ENCODE measurements at places on chromosomes 5 and 9.
A peak's percentile ranks its signal among the peaks of the same experiment; 100 is the strongest.

DNA sequence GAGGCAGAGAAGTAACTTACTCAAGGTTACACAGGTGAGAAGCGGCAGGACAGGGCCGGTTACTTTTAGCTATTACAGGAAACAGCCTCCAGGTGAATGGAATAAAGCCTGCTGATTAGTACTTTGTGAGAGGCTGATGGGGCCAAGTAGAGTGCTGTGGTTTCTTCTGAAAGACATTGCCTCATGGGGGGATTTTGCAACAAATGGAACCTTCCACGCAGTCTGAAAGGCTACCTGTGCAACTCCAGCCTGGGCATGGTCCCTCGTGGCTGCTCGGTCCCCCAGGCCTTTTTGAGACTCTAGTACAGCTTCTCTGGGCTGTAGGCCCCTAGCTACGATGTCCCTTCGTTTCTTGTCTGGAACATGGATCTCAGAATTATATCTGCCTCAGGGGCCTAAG is 2.0 kb downstream of the TMEM268 start:
- DNase-seq, result peak; percentile 21

DNA sequence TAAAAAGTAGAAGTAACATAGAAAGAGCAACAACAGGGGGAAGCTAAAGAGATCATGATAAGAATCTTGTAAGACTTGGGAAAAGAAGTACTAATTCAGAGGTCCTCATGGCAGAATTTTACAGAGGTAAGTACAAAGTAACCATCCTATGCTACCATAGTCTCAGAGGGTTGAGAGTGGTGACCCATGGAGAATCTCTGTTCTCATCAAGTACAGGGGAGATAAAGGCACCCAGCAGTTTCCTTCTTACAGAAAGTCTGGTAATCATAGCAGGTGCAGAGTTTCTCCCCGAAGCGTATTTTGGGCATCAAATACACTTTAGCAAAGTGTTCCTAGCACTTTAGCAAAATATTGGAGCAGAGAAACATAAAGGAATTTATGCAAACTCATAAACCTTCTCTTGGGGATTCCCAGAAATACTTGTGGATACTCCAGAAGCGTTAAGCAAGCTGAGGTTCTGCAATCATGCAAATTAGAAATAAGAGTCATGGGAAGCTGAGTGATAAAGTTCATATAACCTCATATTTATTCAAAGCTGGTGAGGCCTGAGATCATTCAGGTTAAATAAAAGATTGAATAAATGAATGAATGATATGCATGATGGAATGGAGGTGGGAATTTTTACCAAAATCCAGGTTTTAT is 101.0 kb upstream of the SMC2 start:
- no peak for DNase-seq

- no peak for DNase-seq
Measured at GRCh38 chr9:34690983-34691935, at the start of gene CCL19. CCL19 (minus strand) TSS chr9:34691276; CDS start chr9:34691139, 137 bp downstream.

DNA sequence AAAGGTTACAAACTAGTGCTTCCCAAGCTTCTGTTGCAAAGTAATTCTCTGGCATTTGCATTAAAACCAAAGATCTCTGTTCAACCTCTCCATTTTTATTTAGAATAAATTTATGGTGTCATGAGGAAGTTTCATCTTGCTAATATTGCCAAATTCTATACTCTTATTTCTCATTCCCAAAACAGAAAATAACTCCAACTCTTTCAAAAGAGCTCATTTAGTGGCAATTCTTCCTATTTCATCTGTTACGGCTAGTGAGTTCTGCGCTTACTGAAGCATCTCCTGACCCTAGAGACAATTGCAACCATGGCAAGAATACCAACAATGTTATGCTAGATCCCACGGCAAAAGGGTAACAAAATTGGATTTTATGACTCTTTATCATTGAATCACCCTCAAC is 97.0 kb downstream of the HINT1 start:
- DNase-seq, result no peak

- no peak for DNase-seq
Measured at GRCh38 chr5:28734396-28734795, 1696.0 kb upstream of the CDH9 start.

- DNase-seq, result no peak
Measured at GRCh38 chr9:36319806-36320205, 61.6 kb upstream of the GNE start.

- DNase-seq, result no peak
Measured at GRCh38 chr9:109454041-109454440, 44.1 kb downstream of the PTPN3 start.

- DNase-seq, result no peak
Measured at GRCh38 chr9:114112778-114113584, 13.9 kb upstream of the KIF12 start.

- DNase-seq, result no peak
Measured at GRCh38 chr9:134373269-134373668, 47.0 kb downstream of the RXRA start.

DNA sequence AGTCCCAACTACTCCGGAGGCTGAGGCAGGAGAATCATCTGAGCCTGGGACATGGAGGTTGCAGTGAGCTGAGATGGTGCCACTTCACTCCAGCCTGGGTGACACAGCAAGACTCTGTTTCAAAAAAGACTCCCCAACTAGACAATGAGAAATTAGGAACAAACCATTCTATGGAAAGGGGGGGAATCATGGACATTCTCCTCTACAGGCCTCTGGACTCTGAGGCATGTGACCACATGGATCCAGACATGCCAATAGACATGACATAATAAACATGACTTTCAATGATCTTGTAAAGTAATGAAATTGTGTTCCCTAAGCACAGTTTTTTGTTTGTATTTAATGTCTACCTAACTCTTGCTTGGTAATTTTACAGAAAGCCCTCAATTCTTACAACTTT is 8.8 kb downstream of the HOMER1 start:
- DNase-seq, result no peak

DNA sequence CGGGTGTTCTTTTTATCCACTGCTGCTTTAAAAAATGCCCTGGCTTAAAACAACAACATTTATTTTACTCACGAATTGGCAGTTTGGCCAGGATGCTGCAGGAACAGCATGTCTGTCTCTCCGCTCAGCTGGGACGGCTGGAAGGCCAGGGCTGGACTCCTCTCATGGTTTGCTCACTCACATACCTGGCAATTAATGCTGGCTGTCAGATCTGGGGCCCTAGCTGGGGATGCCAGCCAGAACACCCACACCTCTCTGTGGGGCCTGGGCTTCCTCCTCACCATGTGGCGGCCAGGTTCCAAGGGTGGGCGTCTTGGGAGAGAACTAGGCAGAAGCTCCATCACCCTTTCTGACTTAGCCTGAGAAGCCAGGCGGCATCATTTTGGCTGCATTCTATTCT is 189.1 kb upstream of the IL12B start:
- DNase-seq, result no peak

GRCh38 chr5:118397236-118397635 is 591.1 kb downstream of the DTWD2 start:
- DNase-seq, result no peak

GRCh38 chr5:172731680-172732074 is 39.3 kb downstream of the DUSP1 start:
- DNase-seq, result no peak

DNA sequence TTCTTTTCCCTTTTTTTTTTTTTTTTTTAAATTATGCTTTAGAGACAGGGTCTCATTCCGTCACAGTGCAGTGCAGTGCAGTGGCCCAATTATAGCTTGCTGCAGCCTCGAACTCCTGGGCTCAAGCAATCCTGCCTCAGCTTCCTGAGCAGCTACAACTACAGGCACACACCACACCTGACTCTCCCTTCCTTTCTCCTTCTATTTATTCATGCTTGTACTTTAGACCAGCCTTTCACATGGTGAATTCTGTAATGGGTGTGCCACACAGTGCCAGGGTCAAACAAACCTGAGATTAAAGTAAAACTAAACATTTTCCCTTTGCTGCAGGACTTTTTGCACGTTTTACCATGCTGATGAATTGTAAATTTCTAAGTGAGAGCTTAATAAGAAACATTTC is 8.0 kb downstream of the SH3RF2 start:
- no peak for DNase-seq

- no peak for DNase-seq
Measured at GRCh38 chr5:74143721-74144330, 496.7 kb downstream of the ENC1 start.

DNA sequence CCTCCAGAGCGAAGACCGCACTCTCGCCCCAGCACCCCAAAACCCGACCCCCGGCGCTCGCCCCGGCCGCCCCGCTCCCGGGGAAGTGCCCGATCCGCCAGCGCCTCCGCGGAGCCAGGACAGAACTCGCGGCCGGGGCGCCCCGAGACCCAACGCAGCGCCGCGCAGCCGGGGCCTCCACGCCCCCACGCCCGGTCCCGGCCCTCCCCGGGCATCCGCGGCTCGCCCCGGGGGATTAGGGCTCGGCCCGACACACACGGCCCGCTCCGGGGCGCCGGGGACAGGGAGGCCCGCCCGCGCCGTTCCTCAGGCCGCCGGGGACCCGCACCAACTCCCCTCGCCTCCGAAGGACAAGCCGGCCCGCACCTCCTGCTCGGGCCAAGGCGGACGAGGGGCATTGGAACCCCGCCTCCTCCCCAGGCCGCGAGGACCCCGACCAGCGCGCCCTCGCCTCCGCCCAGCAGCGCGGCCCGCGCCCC is 544 bp downstream of the FNBP1 start:
- DNase-seq, result peak; percentile 51

DNA sequence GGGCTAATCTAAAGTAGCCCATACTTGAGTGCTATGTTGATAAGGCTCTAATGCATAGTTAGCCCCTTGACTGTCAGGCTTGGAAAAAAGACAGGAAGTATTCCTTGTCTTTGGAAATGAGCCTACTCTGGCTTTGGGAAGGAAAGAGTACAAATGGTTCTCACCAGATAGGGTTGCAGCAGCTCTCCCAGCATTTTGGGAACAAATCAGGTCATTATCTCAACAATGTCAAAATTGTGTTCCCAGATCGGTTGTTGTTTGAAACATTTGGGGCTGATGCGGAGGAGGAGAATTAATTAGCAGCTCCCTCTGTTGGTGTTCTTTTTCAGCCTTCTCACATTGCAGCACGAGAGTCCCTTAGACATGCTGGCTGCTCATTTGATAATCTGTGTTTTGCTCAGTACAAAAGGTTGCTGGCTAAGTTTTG is 294.7 kb upstream of the DMRT1 start:
- DNase-seq, result no peak

- DNase-seq, result no peak
Measured at GRCh38 chr5:59259237-59259636, 634.3 kb downstream of the PDE4D start.

GRCh38 chr9:131734165-131734610 is 5.7 kb downstream of the RAPGEF1 start:
- DNase-seq, result peak; percentile 62

- no peak for DNase-seq
Measured at GRCh38 chr9:84744195-84744594, 74.7 kb downstream of the NTRK2 start.

GRCh38 chr9:16062542-16063240 is 509.8 kb downstream of the CCDC171 start:
- DNase-seq, result peak; percentile 24

GRCh38 chr9:93003552-93004407 is 54.7 kb upstream of the SUSD3 start:
- DNase-seq, result peak; percentile 72

DNA sequence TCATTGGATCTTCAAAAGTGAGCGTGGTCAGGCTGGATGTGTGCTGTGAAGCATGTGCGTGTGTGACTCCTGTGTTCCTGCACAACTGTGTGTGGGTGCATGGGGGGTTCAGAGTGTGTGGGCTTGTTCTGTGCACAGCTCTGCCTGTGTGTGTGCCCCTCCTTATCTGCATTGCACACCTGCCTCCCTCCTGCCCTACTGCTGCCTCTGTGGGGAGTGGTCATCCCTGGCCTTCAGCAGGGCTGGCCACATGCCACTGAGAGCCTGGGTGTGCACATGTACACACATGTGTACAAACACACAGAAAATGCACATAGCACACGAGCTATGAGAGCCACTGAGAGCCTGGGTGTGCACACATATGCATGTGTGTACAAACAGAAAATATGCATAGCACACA is 92.1 kb downstream of the CACNA1B start:
- no peak for DNase-seq

DNA sequence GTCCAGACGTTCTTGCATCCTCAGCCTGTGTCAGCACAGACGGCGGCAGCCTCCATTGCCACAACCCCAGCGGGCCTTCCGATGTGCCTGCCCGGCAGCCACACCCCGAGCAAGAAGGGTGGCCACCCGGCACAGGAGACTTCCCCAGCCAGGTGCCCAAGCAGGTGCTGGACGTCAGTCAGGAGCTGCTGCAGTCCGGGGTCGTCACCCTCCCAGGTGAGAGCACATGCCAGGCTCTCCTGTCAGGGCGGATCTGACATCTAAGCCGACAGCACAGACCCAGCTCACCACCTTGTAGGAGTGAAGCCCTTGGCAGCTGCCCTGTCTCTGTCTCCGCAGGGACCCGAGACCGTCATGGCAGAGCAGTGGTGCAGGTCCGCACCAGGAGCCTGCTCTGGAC is 48.3 kb upstream of the LRRC14B start:
- no peak for DNase-seq

- no peak for DNase-seq
Measured at GRCh38 chr5:2466966-2467365, 284.5 kb downstream of the IRX2 start.

- no peak for DNase-seq
Measured at GRCh38 chr9:131113655-131114054, 11.7 kb upstream of the NUP214 start.

GRCh38 chr5:108726446-108727235 is 21.1 kb upstream of the FER start:
- no peak for DNase-seq

DNA sequence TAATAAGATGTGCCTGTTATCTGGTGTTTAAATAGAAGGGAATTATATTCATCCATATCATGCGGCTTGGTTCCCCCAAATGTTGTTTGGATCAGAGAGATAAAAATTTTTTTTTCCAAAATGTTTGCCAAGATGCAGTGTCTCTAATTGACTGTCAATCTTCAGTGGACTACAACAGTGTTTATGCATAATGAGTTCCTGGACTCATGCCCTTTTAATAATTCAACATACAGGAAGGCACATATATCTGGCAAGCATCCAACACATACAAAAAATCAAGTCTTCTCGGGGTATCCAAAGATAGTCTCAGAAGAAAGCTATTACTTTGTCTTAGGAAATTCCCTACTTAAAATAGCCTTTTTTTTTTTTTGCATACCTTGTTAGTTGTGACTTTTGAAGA is 1534.7 kb downstream of the EFNA5 start:
- DNase-seq, result no peak

- no peak for DNase-seq
Measured at GRCh38 chr5:168015506-168015905, 275.9 kb upstream of the WWC1 start.

DNA sequence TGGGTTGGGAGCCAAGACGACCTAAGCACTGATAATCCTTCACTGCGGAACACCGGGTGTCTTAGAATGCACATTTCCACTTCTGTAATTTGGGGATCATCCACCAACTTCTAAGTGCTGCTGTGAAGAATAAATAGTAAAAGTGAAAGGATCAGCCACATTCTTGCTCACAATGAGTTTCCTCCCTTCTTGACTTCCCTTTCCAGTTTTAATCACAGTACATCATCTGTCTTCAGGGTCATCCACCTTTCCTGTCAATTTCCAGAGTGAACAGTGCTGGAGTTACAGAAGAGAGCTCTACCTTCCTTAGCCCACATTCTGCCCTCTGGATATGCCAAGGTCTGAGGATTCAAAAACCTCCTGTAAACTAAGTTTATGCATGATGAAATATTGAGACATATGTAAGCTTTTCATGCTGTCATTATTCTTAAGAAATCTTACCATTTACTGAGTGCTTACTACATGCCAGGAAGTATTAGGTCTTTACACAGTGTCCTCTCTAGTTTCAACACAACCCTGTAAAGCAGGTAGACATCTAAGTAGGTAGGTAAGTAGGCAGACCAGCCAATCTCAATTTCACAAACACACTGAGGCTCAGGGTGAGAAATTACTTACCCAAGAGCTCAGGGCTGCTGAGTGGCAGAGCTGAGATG is 105.2 kb downstream of the CDK5RAP2 start:
- no peak for DNase-seq

All from stimulated activated naive CD8-positive, alpha-beta T cell treated with anti-CD3 and anti-CD28 coated beads, Interleukin-15, Interleukin-2, amounts not matched to agents 100 U/mL and 50 U/mL, for 24 hours (primary cell).